ENCODE measurements at places on chromosomes 2 and 18.

- no peak for DNase-seq
Measured at GRCh38 chr2:11663427-11663826, 6.6 kb downstream of the NTSR2 start.

GRCh38 chr2:171393487-171393886, 40.3 kb downstream of the METTL8 start:
- no peak for DNase-seq

DNA sequence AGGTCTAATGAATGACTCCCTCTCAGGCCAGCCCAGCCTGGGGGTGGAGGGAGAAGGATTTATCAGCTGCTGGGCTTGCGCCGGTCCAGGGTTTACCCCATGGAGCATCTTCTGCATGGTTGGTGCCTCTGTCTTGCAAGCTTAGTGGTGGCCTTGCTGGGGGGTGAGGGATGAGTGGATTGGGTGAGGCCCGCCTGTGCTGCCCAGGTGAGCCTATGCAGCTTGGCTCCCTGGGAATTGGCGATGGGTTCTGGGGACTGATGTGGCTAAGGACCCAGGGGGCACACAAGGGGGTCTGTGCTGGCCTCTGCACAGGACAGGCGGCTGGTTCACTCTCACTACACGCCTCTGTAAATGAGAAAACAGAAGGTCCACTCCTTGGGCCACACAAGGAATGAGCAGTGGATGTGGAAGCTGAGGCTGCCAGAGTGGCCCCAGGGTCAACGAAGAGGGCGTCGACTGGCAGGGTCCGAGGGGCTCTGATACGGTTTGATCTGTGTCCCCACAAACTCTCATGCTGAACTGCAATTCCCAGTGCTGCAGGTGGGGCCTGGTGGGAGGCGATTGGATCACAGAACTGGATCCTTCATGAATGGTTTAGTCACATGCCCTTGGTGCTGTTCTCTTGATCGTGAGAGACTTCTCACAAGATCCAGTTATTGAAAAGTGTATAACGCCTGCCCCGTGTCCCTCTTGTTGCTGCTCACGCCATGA, 151.6 kb upstream of the HDAC4 start:
- DNase-seq = no peak

- DNase-seq = no peak
Measured at GRCh38 chr2:85872536-85873161, 16.1 kb downstream of the ST3GAL5 start.

GRCh38 chr2:220847589-220847988, 724.5 kb downstream of the EPHA4 start:
- peak; percentile 93 for DNase-seq
